GM23338 (cell line): ENCODE measurements at places on chromosomes 5 and 9.
A peak's percentile ranks its signal among the peaks of the same experiment; 100 is the strongest.

GRCh38 chr5:134432677-134433359 is 21.1 kb upstream of the CDKN2AIPNL start:
- DNase-seq, result no peak

- DNase-seq, result no peak
Measured at GRCh38 chr9:75672478-75672877, 218.0 kb upstream of the PCSK5 start.

DNA sequence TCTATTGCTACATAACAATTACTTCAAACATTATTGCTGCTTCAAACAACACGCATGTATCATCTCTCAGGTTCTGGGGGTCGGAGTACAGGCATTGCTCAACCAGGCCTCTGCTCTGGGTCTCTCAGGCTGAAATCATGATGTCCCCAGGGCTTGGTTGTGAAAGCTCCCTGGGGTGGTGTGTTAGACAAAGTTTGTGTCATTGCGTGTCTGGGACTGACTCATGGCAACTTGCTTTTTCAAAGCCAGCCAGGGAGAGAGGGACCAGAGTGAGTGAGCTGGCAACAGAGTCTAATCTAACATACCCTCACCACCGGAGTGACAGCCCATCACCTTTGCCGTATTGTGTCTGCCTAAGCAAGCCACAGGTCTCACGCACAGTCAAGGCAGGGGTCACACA is 259.2 kb upstream of the NFIL3 start:
- DNase-seq, result no peak

DNA sequence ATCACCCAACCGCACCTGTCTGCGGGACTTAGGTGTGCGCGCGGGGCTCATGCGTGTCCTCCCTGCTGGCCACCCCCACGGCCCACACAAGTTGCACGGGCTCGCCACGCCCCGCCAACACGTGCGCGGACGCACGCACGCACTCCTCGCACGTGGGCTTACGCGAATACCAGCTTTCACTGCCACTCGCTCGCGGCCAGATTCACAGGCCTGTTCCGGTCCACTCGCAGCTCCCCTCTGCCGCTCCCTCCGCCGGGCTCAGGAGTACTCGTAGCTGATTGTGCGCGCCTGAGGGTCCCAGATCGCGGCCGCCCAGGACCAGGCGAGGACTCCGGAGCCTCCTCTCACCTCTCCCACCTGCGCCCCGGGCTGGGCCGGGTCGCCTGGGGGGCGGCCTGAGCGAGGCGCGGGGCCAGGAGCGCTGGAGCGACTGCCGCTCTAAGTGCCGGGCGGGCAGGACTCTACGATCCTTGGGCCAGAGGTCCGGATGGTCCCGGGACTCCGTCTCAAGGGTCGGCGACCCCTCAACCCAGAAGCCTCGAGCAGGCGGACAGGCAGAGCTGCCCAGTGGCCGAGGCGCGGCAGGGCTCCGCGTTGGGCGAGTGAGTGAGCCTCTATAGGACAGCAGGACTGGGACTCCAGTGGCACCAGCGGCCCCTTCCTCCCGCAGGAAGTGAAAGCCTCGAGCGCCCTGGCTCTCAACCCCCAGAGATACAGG is 3.4 kb downstream of the PCDHGC5 start:
- DNase-seq, result peak; percentile 70

GRCh38 chr5:180639741-180640610 is 9.4 kb downstream of the FLT4 start:
- DNase-seq, result no peak

GRCh38 chr9:78064075-78064474 is 32.5 kb upstream of the GNAQ start:
- no peak for DNase-seq

GRCh38 chr5:100647461-100648230 is 112.5 kb downstream of the FAM174A start:
- peak; percentile 13 for DNase-seq

GRCh38 chr5:53031695-53032096 is 42.5 kb downstream of the ITGA2 start:
- DNase-seq, result no peak

- DNase-seq, result no peak
Measured at GRCh38 chr5:154163327-154164248, 26.9 kb upstream of the GALNT10 start.

GRCh38 chr9:137497921-137498719 is 39.0 kb upstream of the NSMF start:
- no peak for DNase-seq

- DNase-seq, result peak; percentile 82
Measured at GRCh38 chr9:72271613-72272478, 93.2 kb downstream of the ZFAND5 start.

- peak; percentile 89 for DNase-seq
Measured at GRCh38 chr9:114662081-114662989, 4.7 kb upstream of the TEX53 start.

GRCh38 chr5:62043289-62044280 is 262.4 kb upstream of the KIF2A start:
- DNase-seq, result peak; percentile 82

DNA sequence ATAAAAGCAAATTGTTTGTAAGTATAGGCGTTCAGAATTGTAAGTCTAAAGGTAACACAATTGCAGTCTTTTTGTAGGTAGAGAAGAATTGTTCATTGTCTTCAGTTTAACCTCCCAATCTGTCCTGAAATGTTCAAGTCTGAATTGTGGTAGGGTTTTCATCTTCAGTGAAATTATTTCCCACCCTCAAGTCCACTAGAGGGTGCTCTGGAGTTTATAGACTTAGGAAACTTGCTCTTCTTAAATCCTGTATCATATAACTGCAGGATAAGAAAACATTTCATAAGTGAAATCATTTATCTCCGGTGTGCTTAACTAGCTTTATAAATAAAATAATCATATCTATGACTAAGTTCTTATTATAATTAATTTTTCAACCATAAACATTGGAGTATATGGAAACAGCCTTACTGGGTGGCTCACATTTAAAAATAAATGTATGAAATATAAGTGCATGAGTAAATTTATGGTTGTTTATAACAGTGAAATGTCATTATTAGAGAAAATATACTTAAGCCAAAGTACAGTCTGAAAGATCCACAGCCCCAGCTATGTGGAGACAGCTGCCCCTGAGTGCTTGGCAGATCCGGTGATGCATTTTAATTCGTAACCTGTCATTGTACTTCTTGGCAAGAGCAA is 182.4 kb upstream of the OTULINL start:
- peak; percentile 72 for DNase-seq

DNA sequence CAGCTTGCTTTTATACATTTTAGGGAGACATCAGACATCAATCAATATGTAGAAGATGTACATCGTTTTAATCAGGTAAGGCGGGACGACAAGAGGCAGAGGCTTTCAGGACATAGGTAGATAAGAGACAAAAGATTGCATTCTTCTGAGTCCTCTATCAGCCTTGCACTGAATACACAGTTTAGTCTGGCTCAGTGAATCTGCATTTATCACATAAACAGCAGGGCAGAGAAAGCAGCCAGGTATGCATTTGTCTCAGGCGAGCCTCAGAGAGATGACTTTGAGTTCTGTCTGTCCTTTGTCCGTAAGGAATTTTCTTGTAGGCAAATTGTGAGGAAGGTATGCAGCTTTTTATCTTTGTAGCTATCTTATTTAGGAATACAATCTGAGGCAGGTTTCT is 202.8 kb upstream of the TAS2R1 start:
- peak; percentile 54 for DNase-seq

DNA sequence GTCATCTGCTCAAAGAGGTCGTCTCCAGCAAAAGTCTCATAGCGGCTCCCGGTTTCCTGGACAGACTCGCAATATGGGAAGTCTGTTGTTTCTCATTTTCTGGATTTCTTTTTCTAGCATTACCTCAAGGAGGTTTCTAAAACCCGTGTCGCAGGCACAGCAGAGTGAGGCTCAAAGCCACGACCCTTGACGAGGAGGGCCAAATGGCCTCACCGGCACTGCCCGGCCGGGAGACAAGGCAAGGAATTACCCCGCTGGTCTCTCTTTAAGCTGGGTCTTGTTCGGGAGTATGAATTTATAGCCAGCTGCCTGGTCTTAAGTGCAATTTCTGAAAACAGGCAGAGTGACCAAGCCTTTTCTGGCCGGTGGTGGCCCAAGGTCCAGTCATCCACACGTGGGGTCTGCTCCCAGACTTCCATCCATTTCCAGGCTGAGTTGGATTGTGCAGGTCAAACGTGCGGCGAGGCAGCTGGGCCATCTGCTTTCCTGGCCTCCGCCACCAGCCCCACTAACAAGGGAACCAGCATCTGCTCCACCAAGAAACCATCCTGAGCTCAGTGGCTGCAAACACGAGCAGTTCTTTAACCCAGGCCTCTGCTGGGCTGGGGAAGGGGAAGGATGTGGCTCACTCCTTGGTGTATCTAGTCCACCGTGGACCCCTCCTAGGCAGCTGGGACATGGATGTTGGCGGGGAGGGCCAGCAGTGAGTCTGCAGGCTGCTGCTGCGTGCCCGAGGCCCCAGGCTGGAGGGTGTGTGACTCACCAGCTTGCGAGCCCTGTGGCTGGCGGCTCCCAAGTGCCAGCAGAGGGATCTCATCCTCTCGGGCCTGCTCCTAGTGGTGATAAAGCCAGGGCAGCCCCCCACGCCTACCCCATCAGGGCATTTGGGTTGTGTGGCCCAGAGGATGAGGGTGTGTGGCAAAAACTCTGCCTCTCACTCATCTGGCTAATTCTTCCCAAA is 55.6 kb upstream of the COL5A1 start:
- DNase-seq, result no peak

- DNase-seq, result peak; percentile 90
Measured at GRCh38 chr5:57698802-57699201, 216.2 kb upstream of the ACTBL2 start.
